ENCODE measurements at places on chromosomes 4 and X. TPM values are rescaled to one million over a fixed set of nuclear protein-coding genes. Genes with fewer than 3 reads are reported as not detected.

The APOO gene
- 23.1 TPM for total RNA-seq

The BMPR1B gene
- total RNA-seq: 0.61 TPM

The ODAPH gene
- not detected for total RNA-seq

The TMEM47 gene
- total RNA-seq: 20.0 TPM

The ZFP42 gene
- not detected for total RNA-seq

The PAGE4 gene
- total RNA-seq: not detected

The TBX22 gene
- not detected for total RNA-seq

The PRDM8 gene
- 1.9 TPM for total RNA-seq

The PAPSS1 gene
- 60.8 TPM for total RNA-seq

The PNCK gene
- total RNA-seq: 1.1 TPM

The HSD17B13 gene
- 0.41 TPM for total RNA-seq

The GRID2 gene
- total RNA-seq: 0.15 TPM

The ZNF827 gene
- total RNA-seq: 9.2 TPM

The RIPPLY1 gene
- not detected for total RNA-seq

The ARAP2 gene
- total RNA-seq: 25.4 TPM

The PROM1 gene
- not detected for total RNA-seq

The CETN2 gene
- total RNA-seq: 33.5 TPM
